ENCODE measurements at places on chromosomes 7 and 10.

GRCh38 chr7:135151132-135151531, 3.3 kb downstream of the TMEM140 start:
- DNase-seq, result no peak

- no peak for DNase-seq
These were observed 7.3 kb downstream of the TFPI2 start for GRCh38 chr7:93883078-93883916.

DNA sequence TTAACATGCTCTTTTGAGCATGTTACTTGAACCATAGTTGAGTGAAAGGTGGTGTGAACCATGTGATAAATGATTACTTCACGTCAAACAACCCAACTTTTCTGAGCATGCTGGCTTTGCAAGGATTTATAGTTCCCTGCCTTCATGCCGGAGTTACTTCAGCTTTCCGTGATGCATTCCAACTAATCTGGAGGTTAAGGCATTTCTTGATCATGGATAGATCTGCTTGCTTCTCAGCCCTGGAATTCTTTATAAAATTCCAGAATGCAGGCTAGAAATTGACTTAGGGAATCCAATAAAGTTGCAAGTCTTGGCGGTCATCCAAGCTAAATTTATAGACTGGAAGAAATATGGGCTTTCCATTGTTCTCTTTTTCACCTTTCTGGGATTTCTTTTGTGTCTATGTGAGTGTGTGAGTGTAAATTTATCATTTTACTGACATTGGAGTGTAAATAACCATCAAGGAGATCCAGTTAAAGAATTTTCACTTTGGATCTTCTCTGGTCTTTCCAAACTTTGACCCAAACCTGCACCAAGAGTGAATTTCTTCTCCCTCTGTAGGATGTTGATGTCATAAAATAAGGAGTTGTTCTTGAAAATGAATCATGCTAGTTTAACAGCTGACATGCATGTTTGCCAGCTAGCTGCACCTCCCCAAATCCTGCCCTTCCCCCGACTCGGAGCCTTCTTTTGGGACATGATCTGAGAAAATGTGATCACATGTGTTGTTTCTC, 289.0 kb downstream of the TWIST1 start:
- DNase-seq, result no peak

DNA sequence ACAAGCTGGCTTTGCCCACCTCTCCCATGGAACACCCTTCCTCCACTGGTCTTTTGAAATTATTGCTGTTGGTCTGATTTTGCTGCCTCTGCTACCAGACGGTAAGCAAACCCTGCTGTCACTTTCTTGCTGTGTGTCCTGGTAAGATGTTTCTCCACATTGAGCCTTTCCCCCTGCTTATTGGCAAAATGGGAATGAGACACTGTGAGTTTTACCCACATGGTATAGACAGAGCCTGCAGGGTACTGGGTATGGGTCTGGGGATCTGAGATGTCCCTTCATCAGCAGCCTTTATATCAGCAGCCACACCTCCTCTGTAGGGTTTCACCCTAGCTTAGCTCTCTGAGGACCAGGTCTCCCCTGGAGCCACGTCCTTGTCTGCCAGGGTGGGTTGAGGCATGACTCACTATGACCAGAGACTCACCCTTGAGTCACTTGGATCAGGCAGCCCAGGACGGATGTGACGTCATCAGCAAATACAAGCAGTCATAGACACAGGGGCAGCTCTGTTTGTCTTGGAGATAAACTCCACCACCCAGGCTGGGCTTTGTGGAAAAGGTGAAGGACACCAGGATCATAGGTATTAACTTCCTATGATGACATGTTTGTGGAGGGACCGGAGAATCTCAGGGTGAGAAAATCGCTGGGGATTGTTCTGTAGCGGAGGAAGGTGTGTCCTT, 17.9 kb upstream of the BAIAP2L1 start:
- DNase-seq, result no peak

GRCh38 chr10:21720090-21720489, 186.1 kb downstream of the MLLT10 start:
- no peak for DNase-seq

DNA sequence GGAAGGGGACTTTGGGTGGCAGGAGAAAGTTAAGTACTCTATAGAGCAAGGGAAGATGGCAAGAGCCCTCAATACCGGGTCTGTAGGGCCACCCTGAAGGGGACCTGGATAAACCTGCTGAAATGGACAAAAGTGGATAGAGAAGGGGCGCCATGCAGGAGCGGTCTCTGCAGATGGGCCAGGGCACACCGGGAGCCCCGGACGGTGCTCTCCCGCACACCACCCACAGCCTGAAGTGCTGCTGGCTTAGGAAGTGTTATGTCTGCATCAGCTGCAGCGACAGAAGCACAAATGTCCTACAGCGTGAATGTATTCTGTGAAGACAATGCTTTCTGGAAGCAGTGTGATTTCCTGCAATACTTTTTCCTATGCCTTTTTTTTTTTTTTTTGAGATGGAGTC, 37.7 kb downstream of the BRI3 start:
- no peak for DNase-seq

DNA sequence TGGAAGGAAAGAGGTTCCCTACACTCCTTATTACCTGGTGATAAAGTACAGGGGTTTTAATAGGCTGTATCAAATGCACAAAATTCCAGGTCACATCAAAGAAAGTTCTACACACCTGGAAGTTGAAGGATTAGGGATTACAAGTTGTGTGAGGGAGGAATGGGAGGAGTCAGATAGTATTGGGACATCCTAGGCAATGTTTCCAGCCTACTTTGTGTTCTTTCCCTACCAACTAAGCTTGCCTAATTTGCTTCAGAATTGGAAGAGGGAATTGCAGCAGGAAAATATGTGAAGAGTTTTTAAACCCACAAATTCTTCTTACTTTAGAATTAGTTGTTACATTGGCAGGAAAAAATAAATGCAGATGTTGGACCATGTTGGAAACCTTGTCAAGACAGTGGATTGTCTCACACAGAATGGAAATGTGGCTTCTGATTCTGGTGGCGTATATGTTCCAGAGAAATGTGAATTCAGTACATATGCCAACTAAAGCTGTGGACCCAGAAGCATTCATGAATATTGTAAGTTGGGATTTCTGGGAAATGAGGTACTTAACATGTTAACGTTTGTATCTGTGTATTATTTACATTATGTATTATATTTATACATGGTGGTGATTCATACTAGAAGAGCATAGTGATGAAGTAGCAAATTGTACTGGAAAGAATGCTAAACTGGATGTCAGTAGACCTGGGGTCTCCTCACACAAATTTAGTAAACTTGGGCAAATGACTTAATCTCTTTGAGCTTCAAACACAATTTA, at the start of gene LIPM:
TSS of gene LIPM (plus strand) at position 208 of the 763 bp plus-strand sequence. CDS start at position 375, 167 bp downstream.
- no peak for DNase-seq

DNA sequence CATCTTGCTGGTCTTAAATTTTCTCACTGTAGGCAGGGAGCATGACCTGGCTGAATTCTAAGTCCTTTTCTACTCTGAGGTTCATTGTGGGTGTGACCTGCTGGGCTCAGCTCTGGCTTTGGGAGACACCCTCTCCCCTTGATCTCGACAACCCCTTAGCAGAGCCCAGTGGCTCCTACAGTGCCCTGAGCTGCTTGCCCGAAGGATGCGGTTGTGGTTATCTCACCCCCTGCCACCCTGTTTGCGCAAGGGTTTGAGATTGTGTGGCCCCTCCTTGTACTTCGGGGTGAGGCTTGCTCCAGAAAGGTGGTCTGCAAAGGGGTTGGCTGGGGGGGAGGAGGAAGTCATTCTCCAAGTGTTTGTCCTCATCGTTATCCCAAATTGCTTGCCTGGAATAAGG, 55.3 kb downstream of the TCF7L2 start:
- no peak for DNase-seq

GRCh38 chr10:28214219-28214618, 88.6 kb downstream of the MPP7 start:
- DNase-seq, result no peak

DNA sequence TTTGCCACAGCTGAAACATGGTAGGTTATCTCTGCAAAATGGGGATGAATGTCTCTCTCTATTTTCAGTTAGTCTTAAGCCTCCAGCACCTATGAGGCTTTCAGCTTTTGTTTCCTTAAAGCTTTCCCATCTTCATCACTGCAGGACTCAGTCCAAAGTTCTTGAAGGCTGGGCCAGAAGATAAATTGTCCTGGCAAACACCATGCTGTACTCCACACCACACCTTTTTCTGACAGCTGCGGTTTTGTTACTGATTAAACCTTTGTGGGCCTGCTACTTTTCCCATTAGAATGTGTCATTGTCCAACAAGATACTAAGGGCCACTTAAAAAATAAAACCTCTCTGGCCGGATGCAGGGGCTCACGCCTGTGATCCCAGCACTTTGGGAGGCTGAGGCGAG, 87.2 kb upstream of the A1CF start:
- no peak for DNase-seq

- DNase-seq, result no peak
These were observed 70.5 kb upstream of the KCTD7 start for GRCh38 chr7:66558201-66558641.

- DNase-seq, result no peak
These were observed 2.2 kb upstream of the STRIP2 start for GRCh38 chr7:129431911-129432643.

DNA sequence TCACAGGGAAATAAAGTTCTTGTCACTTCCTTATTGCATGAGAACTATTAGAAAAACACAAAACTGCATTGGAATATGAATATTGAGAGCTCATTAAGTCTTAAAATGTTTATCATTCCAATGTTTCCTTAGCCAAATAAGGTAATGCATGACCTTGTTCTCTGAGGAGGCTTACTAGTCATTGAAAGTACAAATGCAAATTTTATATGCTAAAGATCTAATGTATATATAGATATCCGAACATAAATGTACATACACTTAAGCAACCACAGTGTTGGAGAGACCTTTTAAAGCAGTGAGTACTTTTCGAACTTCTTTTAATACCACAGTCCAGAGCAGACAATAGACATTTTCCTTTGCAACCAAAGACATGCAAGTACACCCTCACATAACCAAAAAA, 96.1 kb downstream of the RELN start:
- DNase-seq, result no peak

DNA sequence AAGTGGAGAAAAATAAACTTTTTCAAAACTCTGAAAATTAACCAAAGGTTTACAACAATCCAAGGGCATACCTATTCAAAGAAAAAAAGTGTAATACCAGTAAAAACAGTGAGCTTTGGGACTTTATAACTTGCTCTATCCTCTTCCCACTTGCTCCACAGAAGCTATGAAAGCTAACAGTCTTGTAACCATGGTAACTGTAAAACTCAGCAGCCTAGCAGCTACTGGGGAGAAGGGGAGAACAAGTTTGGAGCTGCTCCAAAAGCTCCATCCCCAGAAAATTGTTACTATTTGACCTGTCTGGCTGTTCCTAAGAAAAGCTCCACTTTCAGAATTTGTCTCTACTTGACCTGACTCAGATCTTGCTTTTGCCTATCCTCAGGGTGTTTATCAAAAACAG, 191.5 kb downstream of the OTUD1 start:
- DNase-seq, result no peak

- DNase-seq, result no peak
These were observed 171.6 kb downstream of the GALNT17 start for GRCh38 chr7:71303566-71303965.

- no peak for DNase-seq
These were observed 251.1 kb upstream of the MEOX2 start for GRCh38 chr7:15937571-15937970.
